ENCODE measurements at places on chromosomes 12 and 14.
A peak's percentile ranks its signal among the peaks of the same experiment; 100 is the strongest.

DNA sequence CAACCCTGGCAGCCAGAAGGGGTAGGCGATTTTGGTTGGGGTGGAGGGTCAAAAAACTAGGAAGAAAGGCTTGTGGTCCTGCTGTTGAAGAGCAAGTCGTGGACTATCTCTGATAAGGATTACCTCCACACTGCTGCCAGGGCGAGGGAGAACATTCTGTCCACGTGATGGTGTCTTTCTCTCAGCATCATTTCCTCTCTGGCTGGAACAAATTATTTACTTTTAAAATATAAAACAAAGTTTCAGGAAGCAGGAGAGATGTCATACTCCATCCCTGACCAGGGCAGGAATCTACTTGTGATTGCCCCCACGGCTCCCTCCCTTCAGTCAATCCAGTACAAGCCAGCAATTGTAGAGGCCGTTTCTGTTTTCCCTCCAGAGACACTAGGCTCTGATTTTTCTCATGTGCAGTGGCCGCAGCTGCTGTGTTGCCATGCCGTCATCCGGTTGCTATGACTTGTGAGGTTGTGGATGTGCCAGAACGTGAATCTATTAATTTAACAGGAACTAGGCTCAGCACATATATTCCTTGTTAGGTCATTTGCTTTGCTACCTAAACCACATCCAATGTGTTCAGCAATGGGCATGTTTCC lies 61.5 kb upstream of the PTGR2 start:
- DNase-seq = peak; percentile 81

- no peak for DNase-seq
Observed at GRCh38 chr12:27823038-27823437, 43.0 kb upstream of the MANSC4 start.

GRCh38 chr14:29822430-29822709 lies 105.3 kb downstream of the PRKD1 start:
- no peak for DNase-seq

- no peak for DNase-seq
Observed at GRCh38 chr12:27571463-27571862, 47.5 kb downstream of the PPFIBP1 start.

DNA sequence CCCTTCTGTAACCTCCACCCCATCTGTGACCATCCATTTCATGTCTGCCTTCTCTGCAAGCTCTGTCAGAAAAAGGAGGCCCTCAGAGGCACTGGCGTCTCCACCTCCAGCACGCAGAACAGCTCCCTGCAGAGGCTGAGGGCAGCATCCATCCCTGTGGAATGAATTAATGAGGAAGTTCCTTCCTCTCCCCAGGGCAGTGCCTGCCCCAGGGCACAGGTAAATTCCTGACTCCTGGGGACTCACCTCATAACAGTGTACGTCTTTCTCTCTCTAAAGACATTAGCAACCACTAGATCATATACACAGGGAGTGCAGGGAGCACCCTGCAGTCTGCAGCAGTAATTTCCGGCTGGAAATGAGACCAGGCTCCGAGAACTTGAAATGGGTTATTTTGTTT lies 155.0 kb upstream of the TMEM132C start:
- DNase-seq = no peak

- DNase-seq = no peak
Observed at GRCh38 chr14:47442211-47442610, 233.2 kb downstream of the MDGA2 start.

GRCh38 chr14:91335191-91336092 lies 82.2 kb downstream of the CCDC88C start:
- no peak for DNase-seq

- no peak for DNase-seq
Observed at GRCh38 chr12:24679126-24679525, 269.8 kb downstream of the BCAT1 start.

DNA sequence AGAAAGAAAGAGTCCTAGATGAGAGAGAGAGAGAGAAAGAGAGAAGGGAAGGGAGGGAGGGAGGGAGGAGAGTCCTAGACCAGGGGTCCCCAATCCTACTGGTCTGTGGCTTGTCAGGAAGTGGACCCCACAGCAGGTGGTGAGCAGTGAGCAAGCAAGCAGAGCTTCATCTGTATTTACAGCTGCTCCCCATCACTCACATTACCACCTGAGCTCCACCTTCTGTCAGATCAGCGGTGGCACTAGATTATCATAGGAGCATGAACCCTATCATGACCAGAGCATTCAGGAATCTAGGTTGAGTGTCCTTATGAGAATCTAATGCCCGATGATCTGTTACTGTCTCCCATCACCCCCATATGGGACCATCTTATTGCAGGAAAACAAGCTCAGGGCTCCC lies 39.2 kb upstream of the AMN1 start:
- no peak for DNase-seq

- no peak for DNase-seq
Observed at GRCh38 chr12:1924996-1925683, 6.7 kb upstream of the CACNA2D4 start.

- DNase-seq = no peak
Observed at GRCh38 chr12:78534311-78534710, 330.3 kb upstream of the SYT1 start.

Measured in head of caudate nucleus (tissue), 42 donors.